ENCODE measurements at places on chromosomes 3 and 15. TPM values are rescaled to one million over a fixed set of nuclear protein-coding genes. Genes with fewer than 3 reads are reported as not detected.

Gene AP2M1
- 431 TPM for total RNA-seq

Gene UACA
- total RNA-seq, result 270 TPM

Gene HRG
- not detected for total RNA-seq

Gene GADL1
- not detected for total RNA-seq

Gene ALDH1A2
- 34.9 TPM for total RNA-seq

Gene EID1
- 146 TPM for total RNA-seq

Gene MCF2L2
- total RNA-seq, result 1.1 TPM

Gene SUSD5
- total RNA-seq, result 15.3 TPM

Gene ZIC4
- not detected for total RNA-seq

Gene SAXO2
- total RNA-seq, result 0.67 TPM

Gene SAMMSON
- total RNA-seq, result not detected

Gene DPH6
- total RNA-seq, result 12.4 TPM

Gene EPB42
- total RNA-seq, result not detected

Gene MESP2
- not detected for total RNA-seq

Gene PLA2G4E
- total RNA-seq, result not detected

Gene C3orf85
- total RNA-seq, result not detected
